Left lung (tissue), 14 donors: ENCODE measurements at places on chromosomes 1 and 21. TPM values are rescaled to one million over a fixed set of nuclear protein-coding genes. Genes with fewer than 3 reads are reported as not detected.
A peak's percentile ranks its signal among the peaks of the same experiment; 100 is the strongest.

GRCh38 chr1:58695206-58695605, 4.7 kb downstream of the MYSM1 start:
- peaks cover 52% of the 10 kb centered on the region for H3K36me3 ChIP-seq
- no peak overlapping the region for H3K4me3 ChIP-seq
- no peaks in the 10 kb centered on the region for H3K27me3 ChIP-seq
- no peak for DNase-seq
- H3K27ac ChIP-seq, result no peak overlapping the region

DNA sequence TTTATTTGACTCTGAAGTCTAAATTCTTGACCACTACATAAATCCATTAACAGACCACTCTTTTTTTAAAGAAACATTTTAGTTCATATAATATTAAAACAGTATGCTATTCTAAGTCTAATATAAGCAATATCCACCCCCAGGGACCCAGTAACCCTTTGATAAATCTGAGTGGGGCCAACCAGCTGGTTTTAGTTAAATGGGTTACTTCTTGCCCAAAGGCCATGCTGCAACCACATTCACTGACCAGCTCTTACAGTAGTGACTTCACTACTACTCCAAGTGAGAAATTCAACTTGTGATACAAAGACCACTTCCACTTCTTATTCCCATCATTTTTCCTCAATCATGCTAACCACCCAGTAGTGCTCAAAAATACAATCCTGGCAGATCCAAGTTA, 20.5 kb downstream of the FUBP1 start:
- H3K36me3 ChIP-seq, result peaks cover 100% of the 10 kb centered on the region
- no peak overlapping the region for H3K27ac ChIP-seq
- H3K4me1 ChIP-seq, result no peaks in the 10 kb centered on the region
- no peak for DNase-seq
- H3K4me3 ChIP-seq, result no peak overlapping the region

DNA sequence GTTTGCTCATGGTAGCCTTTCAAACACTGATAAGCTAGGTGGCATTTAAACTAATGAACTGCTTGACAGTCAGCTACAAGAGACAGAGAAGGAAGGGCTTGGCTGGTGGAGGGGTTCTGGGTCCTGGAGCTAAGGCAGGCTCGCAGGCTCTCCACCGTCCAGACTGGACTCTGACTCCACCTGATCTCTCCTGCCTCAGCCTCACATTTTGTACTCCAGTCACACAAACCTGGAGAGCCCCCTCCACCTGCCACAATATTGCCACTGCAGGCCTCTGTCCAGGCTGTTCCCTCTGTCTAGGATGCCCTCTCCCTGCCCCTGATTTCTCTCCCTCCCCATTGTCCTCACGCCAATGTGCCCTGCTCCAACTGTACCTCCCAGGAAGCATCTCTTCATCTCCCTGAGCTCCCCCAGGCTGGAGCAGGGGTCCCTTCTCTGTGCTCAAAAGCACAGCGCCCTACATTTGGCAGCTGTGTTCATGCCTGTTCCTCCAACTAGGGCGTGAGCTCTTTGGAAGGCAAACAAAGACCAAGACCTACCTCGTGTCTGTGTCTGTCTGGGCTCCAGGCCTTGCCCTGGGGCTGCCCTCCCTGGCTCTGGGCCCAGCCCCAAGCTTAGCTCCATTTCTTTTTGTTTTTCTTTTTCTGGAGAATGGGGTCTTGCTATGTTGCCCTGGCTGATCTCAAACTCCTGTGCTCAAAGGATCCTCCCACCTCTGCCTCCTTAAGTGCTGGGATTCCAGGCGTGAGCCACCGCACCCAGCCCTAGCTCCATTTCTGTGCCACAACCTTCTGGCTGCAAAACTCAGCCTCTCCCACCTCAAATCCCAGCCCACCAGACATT, 2.9 kb downstream of the TIE1 start:
- H3K27me3 ChIP-seq, result no peaks in the 10 kb centered on the region
- no peak overlapping the region for H3K27ac ChIP-seq
- peak overlapping the region; percentile 41 for H3K4me3 ChIP-seq
- H3K4me1 ChIP-seq, result peaks cover 34% of the 10 kb centered on the region
- no peak for DNase-seq
- H3K36me3 ChIP-seq, result peaks cover 8% of the 10 kb centered on the region

- H3K4me3 ChIP-seq, result no peak overlapping the region
- no peaks in the 10 kb centered on the region for H3K27me3 ChIP-seq
- no peaks in the 10 kb centered on the region for H3K36me3 ChIP-seq
- H3K4me1 ChIP-seq, result peaks cover 37% of the 10 kb centered on the region
- no peak for DNase-seq
Observed at GRCh38 chr1:27438621-27439061, 46.2 kb downstream of the GPR3 start.

- H3K27me3 ChIP-seq, result no peaks in the 10 kb centered on the region
- peak; percentile 14 for DNase-seq
- no peak overlapping the region for H3K27ac ChIP-seq
- H3K4me1 ChIP-seq, result peaks cover 14% of the 10 kb centered on the region
- no peaks in the 10 kb centered on the region for H3K36me3 ChIP-seq
Observed at GRCh38 chr1:50873458-50874187, 86.4 kb downstream of the FAF1 start.

DNA sequence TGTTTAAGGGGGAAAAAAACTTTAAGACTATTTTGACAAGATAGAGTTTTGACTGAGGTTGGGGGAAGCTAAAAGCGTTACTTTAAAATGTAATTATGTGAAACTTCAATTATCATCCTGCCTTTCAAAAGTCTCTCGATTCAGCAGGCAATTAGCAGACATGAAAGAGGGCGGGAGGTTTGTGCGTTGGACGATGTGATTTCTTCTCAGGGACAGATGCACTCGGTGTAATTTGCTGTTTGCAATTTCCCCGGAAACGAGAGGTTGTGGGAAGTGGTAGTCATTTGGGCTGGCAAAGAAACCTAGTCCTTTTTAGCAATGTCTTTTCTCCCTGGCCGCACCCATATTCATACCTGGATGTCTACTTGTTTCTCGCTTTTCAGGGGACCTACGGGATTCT, 27.1 kb downstream of the KAZN start:
- no peaks in the 10 kb centered on the region for H3K36me3 ChIP-seq
- H3K27ac ChIP-seq, result no peak overlapping the region
- DNase-seq, result no peak
- no peaks in the 10 kb centered on the region for H3K4me1 ChIP-seq

HTR6 gene
- total RNA-seq, result not detected
